ENCODE measurements at places on chromosomes 16 and 17.

DNA sequence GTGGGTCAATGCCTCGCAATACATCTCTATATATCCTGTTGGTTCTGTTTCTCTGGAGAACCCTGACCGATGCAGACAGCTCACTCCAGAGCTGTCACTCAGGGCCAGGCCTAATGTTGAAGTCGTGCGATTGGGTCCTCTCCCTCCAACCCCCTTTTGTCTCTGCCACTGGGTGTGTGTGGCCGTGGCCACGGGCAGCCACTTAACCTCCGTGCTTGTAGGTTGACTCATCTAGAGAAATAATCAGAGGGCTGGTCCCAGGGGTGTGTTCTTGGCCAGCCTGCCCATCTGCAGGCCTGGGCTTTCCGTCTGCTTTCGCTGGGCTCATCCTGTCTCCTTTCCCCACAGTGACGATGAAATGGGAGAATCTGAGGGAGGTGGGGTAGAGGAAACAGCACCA is 7.4 kb downstream of the ADAD2 start:
- DNase-seq: no peak

- no peak for DNase-seq
These were observed 296.8 kb downstream of the GRIN2A start for GRCh38 chr16:9885467-9885866.

DNA sequence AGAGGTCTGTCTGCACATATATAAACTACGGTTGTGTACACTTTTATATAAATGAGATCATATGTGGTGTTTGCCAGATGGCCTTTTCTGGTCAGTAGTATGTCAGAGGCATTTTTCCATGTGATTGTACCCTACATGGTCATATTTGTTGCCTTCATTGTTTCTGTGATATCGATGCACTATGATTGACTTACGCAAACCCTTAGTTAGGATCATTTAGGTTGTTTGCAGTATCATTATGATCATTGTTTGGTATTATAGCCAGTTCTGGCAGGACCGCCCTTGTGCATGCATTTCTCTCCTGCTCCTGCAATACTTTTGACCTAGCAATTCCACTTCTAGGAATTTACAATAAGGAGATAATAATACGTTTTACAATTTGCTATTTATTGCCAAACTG is 169.1 kb downstream of the MSI2 start:
- DNase-seq: no peak

- DNase-seq: no peak
These were observed 14.5 kb downstream of the CCDC92B start for GRCh38 chr17:2734939-2735338.

- DNase-seq: no peak
These were observed 12.0 kb upstream of the RNF157 start for GRCh38 chr17:76252040-76252954.

DNA sequence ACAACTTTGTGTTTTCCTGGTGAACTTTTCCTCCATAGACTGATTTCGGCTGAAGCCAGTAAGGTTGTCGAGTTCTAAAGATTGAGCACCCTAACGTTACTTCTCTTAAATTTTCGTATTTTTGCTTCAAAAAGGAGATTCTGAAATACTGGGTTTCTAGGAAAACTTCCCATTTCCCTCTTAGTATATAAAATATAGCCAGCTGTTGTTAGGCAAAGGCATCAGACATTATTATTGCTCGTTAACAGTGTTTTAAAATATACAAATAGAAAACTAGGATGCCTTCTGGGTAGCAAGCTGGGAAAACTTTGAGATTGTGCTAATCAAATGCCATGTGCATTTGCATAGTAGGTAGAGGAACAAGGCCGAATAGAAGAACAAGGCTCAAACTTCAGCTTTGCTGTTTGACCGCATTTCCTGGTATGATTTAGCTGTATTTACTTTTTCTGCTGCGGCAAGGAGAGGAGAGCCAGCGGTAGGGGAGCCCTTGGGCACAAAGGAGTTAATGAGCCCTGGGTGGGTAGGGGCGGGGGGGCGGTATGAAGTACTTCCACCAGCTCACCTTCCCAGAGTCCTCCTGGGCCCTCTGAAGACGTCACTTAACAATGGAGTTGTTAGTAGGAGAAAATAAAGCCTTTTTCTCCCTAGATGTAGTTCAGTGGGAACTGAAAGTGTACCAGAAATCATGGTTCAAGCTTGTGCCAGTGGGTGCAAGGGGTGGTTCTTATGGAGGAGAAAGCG is 151.9 kb downstream of the MSI2 start:
- no peak for DNase-seq

All from NCI-H1105 (cell line).